ENCODE measurements at places on chromosomes 3 and 15.

- no peak for DNase-seq
Measured at GRCh38 chr15:76158226-76158625, 98.4 kb downstream of the TMEM266 start.

DNA sequence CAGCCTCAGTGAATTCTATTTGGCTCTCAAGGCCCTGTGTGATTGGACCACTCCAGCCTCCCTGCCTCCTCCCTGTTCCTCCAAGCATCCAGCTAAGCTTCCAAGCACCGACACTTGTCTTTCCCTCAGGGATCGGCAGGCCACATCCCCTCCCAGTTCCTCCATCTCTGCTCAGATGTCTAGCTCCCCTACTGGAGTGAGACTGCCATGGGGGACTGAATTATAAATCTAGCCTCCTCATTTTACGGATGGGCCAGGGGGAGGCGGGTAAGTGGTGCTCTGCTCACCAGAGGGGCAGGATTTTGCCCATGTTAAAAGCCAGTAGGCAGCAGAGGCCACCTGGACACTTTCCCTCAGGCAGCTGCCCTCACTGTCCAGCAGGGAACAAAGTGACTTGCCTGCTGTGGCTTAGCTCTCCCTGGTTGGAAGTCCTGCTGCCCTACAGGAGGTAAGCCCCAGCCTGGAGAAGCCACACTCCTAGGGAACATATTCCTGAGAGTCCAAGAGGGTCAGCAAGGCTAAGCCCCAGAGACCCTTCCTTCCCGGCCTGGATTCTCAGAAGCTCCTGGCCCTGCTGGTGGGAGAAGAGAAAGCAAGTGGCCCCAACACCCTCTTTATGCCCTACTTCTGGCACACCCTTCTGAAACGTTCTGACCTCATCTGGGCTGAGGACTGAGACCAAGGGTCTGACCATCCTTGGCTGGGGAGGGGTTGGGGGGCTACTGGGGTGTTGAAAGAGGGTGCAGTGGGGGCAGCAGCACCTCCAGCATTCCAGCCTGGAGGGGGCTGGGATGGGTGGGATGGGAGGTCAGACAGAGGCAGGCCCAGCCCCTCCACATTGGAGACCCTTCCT lies 9.1 kb upstream of the HHATL start:
- no peak for DNase-seq

GRCh38 chr3:197025736-197026480 lies 3.7 kb downstream of the MELTF start:
- DNase-seq = no peak

- no peak for DNase-seq
Measured at GRCh38 chr15:59124261-59124660, 19.3 kb downstream of the CCNB2 start.

- no peak for DNase-seq
Measured at GRCh38 chr3:83140983-83141382, 1379.5 kb upstream of the GBE1 start.

- DNase-seq = no peak
Measured at GRCh38 chr3:42376344-42376798, 34.0 kb downstream of the LYZL4 start.

DNA sequence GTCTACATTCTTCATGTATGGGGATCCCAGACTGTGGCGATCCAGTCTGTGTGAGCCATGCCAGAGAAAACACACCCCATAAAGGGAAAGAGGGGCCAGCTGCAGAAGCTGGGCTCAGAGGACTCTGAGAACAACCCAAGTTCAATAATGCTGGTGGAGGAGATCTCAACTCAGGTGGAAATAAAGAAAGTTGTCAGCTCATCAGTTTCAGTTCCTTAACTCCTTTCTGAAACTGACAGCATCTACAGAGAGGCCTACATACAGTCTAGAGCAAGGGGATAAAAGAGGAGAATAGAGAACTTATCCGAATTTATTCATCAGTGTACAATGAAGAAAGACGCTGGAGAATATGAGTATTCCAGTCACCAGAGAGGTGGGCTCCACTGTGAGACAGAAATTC lies 77.0 kb downstream of the NTRK3 start:
- DNase-seq = no peak

Measured in T-helper 9 cell (primary cell).